Stimulated activated CD8-positive, alpha-beta memory T cell treated with anti-CD3 and anti-CD28 coated beads, Interleukin-4, amount 100 ng/mL, for 48 hours (primary cell): ENCODE measurements at places on chromosomes 2 and 18.

DNA sequence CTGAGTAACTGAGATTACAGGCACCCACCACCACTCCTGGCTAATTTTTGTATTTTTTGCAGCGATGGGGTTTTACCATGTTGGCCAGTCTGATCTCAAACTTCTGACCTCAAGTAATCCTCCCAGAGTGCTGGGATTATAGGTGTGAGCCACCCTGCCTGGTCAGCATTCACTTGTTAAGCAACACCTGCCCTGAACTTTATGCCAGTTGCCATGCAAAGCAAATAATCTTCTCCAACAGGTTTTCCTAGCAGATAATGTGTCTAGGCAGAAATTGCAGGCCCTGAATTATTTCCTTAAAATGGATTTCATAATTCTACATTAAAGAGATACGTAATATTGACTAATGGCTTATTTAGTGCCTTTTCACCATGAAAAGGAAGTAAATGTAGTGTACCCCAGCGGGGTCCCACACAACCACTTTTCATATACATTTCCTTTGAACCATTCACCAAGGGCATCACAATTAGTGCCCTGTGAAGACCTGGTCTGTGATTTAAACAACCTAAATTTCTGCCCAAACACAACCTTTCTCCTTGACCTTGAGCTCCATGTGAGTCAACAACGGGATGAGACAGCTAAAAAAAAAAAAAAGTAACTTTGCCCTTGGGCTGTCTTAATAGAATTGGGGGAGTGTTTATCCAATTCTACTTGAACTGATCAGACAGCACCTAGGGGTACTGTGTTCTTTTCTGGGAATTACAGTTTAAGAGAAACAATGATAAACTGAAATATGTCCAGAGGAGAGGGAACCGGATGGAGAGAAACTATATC lies 41.6 kb downstream of the EEF1B2 start:
- DNase-seq = no peak

DNA sequence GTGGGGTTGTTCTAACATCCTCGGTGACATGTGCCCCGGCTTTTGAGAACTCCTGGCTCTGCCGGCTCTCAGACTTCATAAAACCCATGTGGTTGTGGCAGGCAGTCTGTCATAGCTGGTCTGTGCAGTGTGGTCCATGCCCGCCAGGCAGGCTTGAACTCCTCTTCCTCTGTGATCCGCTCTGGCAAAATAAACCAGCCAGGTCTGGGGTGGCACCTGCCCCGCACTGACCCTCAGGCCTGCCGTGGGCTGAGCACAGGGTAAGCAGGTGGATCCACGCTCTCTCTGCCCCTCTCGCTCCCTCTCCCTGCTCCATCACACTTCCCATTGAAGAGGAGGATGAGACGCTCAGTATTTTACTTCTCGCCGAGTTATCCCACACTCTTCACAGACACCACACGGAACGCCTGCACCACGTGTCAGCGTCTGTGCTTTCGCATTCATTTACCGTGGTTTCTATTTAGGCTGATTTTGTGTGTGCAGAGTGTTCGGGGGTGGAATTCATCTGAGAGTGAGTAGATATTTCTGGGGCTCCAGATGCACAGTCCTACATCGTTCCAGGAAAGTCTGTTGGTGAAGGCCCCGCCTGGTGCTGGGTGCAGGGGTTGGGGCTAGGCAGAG lies 56.4 kb downstream of the RTP5 start:
- DNase-seq = no peak

GRCh38 chr2:24543252-24543651 lies 52.2 kb downstream of the NCOA1 start:
- DNase-seq = no peak

DNA sequence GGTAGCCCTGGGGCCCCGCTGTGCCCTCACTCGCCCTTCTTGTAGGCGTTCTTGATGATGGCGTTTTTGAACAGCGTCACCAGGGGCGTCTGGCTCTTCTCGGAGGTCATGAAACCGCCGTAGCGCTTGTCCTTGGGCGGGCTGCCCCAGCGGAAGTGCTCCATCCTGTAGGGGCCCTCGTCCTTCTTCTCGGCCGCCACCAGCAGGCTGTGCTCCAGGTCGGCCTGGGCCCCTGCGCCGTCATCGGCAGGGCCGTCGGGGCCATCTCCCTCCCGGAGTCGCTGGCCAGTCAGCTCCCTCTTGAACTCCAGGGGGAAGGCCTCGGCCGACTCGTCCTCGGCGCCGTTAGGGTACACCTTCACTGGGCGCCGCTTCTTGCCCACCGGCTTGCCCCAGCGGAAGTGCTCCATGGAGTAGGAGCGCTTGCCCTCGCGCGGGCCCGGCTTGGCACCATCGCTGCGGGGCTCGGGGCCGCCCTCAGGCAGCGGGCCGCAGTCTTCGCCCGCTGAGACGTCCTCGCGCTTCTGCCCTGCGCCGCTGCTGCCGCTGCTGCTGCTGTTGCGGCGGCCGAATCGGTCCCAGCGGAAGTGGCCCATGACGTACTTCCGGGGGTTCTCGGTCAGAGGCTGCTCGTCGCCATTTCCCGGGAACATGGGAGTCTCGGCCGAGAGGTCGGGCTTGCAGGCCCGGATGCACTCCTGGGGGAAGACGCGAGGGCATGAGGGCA lies 7.2 kb downstream of the POMC start:
- peak; percentile 84 for DNase-seq

- DNase-seq = no peak
These were observed 429.0 kb upstream of the ZNF804A start for GRCh38 chr2:184169366-184169765.

DNA sequence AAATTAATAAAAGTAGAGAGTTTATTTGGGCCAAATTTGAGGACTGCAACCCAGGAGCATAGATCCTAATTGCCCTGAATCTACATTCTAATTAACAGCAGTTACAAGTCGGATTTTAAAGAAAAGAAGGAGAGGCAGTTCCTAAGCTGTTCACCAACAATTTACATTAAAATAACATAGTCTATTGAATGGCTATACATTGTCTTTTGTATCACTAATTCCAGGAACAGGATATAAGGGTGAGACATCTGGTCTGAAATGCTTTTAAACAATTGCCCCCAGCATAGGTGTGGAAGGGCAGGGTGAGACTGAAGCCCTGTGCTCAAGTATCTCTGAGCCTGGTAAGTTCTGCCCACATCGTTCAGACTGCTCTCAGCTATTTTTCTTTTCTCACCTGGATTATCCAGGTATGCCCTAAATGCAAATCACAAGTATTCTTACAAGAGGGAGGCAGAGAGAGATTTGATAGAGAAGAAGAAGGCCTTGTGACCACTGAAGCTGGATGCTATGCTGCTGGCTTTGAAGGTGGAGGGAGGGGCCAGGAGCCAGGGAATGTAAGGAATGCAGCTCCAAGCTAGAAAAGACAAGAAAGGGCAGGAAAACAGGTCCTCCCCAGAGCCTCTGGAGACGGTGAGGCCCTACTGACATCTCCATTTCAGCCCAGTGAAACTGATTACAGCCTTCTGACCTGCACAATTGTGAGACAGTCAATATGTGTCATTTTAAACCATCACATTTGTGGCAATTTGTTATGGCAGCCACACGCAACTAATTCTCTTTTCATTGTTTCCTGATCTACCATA lies 189.4 kb upstream of the ARL4C start:
- DNase-seq = no peak

DNA sequence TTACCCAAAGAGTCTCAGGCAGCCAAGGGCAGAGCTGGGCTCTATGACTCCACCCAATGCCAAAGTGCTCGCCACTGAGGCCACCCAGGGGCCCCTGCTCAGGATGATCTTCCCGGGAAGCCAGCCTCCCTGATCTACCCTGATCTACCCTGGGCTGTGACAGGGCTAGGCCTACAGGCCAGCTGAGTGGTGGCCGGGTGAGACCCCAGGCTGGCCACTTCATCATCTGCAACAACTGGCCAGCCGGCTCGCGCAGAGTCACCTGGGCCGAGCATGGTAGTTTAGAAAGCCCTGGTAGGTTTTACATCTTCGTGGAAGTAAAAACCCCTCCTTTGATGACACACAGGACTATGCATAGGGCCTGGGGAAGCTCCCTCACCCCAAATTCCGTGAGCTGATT lies 276.3 kb downstream of the NDUFA10 start:
- DNase-seq = no peak

DNA sequence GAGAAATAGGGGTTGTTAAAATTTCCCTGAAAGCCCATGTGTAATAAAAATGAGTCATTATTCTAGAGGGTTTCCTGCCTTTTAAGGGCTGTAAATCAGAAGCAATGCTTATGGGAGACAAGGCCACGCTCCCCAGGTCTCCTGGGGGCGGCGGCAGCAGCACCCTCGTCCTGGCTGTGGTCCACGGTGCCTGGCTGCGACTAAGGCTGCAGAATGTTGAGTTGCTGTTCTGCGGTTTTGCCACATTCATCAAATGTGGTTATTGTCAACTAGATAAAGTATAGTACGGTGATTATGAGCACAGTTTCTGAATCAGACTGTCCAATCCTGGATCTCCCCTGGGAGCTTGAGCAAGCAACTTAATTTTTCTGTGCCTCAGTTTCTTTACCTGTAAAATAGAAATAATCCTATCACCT lies 11.9 kb upstream of the AGFG1 start:
- DNase-seq = peak; percentile 79

DNA sequence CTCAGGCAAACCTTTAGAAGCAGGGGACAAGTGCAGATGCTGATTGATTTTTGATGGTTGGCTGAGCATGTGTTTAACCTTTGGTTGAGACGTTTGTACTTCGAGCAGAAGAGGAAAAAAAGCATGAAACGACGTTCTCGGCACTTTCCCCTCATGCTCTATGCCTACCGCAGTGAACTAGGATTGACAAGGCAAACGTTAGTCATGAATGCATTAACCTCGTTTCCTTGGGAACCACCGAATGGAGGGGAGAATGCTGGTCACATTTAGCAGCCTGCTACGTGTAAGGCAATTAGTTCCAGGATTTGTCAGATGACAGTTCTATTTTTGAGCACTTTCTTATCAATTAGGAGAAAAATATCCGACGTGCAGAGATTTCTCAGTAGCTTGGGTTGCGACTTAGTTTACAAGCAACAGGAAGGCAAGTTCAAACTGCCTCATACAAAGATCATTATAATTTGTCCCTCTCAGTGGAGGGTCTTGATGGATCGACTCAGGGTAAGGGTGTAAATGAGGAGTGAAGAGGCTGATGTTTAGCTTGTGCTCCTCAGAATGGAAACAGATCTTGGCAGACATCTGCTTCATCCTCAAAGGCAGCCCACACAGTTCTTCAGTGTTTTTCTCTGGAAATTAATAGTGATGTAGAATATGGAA lies 47.4 kb upstream of the GPR45 start:
- no peak for DNase-seq

GRCh38 chr18:7608781-7609201 lies 41.7 kb downstream of the PTPRM start:
- no peak for DNase-seq

DNA sequence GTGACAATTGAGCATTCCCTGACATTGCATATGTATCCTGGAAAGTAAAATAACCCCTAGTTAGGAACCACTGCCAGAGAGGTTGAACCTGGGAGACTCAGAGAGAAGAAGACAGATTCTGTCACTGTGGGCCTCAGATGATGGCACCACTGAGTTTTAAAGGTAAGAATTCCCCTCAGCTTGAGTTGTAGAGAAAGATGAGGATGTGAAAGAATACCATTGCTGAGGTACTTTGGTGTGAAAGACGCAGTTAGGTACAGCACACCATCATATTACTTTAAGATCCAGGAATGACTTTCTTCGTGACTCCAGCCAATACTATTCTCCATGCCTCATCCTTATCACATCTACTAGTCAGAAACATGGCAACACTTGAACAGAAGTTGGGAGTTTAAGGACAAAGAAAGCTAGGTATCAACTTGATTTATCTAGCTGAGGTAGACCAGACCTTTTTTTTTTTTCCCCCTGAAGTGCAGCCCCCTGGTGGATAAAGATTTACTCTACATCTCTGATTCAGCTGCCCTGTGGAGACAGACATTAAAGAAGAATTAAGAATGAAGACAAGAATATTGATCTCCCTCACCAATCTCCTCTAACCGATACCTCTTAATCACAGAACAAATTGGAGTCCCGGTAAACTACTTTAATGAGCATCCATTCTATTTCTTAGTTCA lies 630.5 kb upstream of the FANCL start:
- DNase-seq = no peak

- DNase-seq = no peak
These were observed 9.6 kb downstream of the CALCRL start for GRCh38 chr2:187438455-187438854.

DNA sequence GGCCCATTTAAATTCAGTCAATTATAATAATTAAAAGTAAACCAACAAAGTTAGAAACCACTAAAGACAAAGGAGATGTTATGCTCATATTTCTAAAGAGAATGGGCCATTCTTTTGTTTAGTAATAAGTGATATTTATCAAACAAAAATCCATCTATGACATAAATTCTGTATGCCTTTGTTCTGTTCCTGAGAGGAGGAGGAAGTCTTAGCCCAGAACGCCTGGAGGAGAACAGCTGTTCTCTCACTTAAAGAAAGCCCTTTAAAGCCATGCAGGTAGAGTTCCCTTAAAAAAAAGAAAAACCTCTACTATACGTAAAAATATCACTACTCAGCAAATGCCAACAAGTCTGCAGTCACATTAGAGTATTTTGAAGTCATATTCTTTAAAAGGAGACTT lies 15.5 kb downstream of the LAMA1 start:
- no peak for DNase-seq

- DNase-seq = no peak
These were observed 1.6 kb downstream of the TIMM21 start for GRCh38 chr18:74149878-74150277.

- DNase-seq = no peak
These were observed 157.6 kb downstream of the TDRD15 start for GRCh38 chr2:21281384-21281783.

GRCh38 chr18:2692508-2692907 lies 37.0 kb downstream of the SMCHD1 start:
- no peak for DNase-seq

DNA sequence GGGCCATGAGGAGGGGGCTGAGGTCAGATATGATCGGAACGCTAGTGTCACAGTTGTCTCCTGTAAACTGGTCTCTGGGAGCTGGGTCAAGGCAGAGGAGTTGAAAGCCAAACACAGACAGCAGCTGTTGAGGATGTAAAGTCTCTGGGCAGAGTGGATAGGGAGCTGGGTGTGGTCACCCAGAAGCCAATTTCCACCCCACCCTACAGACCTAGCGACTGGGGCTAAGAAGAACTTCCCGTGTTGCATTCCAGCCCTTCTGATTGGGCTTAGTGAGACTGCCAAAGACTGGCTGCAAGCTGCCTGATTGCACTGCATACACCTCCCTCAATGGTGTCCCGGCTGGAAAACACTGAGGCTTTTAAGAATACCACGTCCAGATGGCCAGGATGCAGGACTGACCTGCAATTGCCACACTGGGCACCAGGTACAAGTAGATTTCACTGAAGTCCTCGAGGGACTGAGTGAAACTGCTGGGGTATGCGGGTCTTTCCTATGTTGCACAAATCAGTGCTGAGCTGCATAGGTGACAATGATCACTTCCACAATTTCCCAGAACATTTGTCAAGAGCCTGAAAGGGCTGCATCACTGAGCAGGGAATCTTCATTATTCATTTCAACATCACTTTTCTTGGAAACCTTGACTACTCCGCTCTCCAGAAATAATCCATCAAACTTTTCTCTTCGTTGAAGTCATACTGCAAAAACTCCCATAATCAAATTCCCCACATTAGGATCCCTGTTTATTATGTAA lies 43.1 kb upstream of the EML4 start:
- no peak for DNase-seq

GRCh38 chr2:159118859-159119500 lies 150.5 kb downstream of the TANC1 start:
- DNase-seq = no peak

- DNase-seq = no peak
These were observed 166.5 kb downstream of the CERS6 start for GRCh38 chr2:168622559-168622958.

GRCh38 chr2:145199042-145199441 lies 679.1 kb upstream of the ZEB2 start:
- DNase-seq = no peak
